Bronchial epithelial cell (primary cell): ENCODE measurements at places on chromosomes 11 and 22. TPM values are rescaled to one million over a fixed set of nuclear protein-coding genes. Genes with fewer than 3 reads are reported as not detected.

GRCh38 chr11:121683791-121684190, 231.0 kb upstream of the SORL1-AS1 start:
- no peak for DNase-seq

DNA sequence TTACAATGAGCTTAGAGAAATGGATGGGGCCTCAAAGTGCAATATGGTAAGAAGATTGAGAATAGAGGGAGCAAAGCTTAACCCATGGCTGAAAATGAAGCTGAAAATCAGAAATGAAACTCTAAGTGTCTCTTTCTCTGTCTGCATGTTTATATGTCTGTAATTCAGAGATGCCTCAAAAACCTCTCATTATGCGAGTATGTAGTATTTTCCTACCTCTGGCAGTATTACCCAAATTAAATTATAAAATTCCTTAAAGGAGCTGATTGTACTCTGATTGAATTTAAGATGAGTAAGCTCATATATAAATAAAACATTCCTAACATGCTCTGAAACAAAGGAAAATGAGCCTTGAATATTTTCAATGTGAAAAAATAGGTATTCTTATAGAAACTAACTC, 39.8 kb upstream of the PRSS23 start:
- DNase-seq, result no peak

GRCh38 chr11:93392867-93393266, 62.3 kb downstream of the DEUP1 start:
- DNase-seq, result no peak

SSH3 gene
- total RNA-seq, result 32.0 and 35.0 TPM in 2 replicates

CD82 gene
- 48.7 and 84.9 TPM in 2 replicates for total RNA-seq

DNA sequence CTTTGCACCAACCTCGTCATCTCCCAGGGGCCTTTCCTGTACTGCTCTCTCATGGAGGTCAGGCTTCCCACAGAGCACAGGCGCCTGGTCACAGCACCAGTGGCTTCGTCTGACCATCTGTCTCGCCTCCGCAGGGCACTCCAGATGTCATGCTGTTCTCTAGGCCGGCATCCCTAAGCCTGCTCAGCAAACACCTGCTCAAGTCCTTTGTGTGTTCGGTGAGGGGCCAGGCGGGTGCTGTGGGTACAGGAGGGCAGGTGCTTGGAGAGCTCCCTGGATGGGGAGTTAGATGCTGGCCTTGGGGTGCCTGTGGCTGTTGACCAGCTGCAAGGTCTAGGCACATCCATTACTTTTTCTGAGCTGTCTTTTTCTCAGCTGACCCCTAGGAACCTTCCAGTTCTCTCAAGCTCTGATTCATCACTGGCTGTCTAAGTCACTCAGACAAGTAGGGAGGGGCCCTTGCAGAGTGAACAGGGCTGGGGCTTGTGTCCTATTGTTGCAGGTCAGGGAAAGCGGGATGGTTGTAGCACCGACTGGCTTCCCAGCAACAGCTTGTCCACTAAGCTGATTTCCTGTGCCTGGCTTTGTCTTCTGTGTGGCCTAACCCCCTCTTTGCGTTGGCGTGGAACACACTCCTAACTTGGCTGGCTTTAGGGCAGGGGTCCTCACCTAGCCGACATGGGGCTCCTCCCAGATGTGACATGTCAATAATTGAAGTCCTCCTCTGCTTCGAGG, 9.2 kb downstream of the CLDN5 start:
- peak; percentile 57 for DNase-seq

- DNase-seq, result peak; percentile 91
These were observed 36.3 kb upstream of the CFAP300 start for GRCh38 chr11:102010776-102011494.

- peak; percentile 78 for DNase-seq
These were observed 2.8 kb downstream of the SESN3 start for GRCh38 chr11:95228081-95228749.

DNA sequence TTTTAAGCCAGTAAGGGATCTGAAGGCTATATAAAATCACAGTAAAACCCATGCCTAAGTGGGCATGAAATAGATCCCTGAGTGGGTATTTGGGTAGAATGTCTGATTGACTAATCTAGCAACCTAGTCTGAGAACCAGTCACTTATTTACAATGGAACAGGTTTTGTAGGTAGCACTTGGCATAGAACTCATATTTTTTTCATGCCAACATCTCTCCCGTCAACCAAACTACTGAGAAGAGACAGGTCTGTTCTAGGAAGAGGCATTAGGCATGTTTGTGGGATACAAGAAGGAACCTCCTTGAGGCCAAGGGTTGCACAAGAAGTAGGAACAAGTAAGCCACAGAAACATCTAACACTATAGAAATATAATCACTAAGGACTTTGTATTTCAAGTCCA, 840.4 kb upstream of the TENM4 start:
- peak; percentile 80 for DNase-seq

- no peak for DNase-seq
These were observed 14.3 kb downstream of the TOLLIP start for GRCh38 chr11:1295086-1295485.

OR10A2 gene
- total RNA-seq, result not detected in 2 replicates

ANO3 gene
- total RNA-seq, result under 0.01 TPM in 2 replicates

C11orf52 gene
- 0.26 and 2.3 TPM in 2 replicates for total RNA-seq

- no peak for DNase-seq
These were observed 3.3 kb downstream of the LRRC75B start for GRCh38 chr22:24589518-24590030.

- peak; percentile 34 for DNase-seq
These were observed 34.9 kb upstream of the PHOX2A start for GRCh38 chr11:72278905-72279304.

GRCh38 chr11:59556917-59557348, 45.6 kb downstream of the OR4D9 start:
- DNase-seq, result no peak

GAL3ST1 gene
- total RNA-seq, result 0.13 and 0.26 TPM in 2 replicates

DNA sequence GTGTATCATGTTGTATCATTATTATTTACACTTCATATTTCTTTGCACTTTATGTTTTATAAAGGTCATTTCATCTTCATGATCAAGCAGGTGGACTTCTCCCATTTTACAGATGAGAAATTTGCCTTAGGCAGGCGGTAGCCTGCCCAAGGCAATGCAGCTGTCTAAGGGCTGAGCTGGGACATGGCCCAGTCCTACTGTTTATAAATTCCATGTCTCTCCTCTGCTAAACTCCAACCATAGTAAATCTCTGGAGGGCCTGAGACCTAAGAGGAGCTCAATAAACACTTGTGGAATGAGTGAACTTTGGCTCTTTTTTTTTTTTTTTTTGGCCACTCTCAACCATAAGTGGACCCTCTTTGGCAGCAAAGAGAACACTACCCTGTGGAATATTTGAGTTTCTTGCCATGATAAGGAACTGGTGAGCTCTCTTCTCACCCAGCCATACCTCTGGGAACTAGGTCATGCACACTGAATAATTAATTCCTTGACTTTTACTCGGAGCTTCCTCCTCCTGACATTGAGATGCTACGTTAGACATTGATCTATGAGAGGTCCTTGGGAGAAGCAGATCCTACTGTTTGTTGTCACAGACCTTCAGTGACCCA, 29.9 kb downstream of the MICAL2 start:
- no peak for DNase-seq

GRCh38 chr11:112016765-112017376, 8.3 kb upstream of the DLAT start:
- peak; percentile 63 for DNase-seq

DNA sequence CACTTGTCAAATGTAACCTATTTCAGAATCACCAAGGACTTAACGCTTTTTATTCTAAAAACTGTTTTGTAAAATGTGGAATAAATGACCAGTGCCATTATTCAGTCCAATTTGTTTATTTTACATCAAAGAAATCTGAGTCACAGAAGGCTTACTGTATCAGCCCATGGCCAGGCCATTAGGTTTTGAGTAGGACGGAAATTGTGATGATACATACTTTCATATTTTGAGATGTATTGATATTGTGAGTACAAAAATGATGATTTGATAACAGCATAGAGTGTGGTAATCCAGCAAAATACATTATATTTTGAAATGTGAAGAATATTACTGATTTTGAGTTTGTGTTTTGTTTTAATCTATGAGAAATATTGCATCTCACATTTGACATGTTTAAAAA, 81.1 kb downstream of the PIWIL3 start:
- no peak for DNase-seq

FZD4 gene
- 0.38 and 0.53 TPM in 2 replicates for total RNA-seq

- peak; percentile 28 for DNase-seq
These were observed 735.9 kb downstream of the NTM start for GRCh38 chr11:132106096-132106982.

GRCh38 chr22:36326178-36327161, 61.3 kb downstream of the MYH9 start:
- no peak for DNase-seq

OR52A1 gene
- not detected in 2 replicates for total RNA-seq

DNA sequence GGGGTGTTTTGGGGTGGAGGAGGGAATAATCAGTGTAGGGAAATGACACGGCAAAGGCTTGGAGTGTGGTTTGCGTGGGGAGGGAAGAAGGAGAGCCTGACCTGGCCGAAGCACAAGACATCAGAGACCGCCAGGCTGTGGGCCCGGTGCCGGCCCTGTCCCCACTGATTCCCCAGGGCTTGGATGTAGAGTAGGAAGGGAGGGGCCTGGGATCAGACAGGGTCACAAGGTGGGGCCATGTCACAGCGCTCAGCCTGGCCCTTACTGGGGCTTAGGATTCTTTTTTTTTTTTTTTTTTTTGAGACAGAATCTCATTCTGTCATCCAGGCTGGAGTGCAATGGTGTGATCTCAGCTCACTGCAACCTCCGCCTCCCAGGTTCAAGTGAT, 9.8 kb downstream of the PICK1 start:
- DNase-seq, result no peak

GRCh38 chr11:113796663-113797259, 17.2 kb downstream of the CLDN25 start:
- DNase-seq, result peak; percentile 44

GRCh38 chr11:36147491-36147890, 141.7 kb downstream of the COMMD9 start:
- DNase-seq, result peak; percentile 4
